H9 (cell line): ENCODE measurements at places on chromosomes 1 and 21. TPM values are rescaled to one million over a fixed set of nuclear protein-coding genes. Genes with fewer than 3 reads are reported as not detected.
A peak's percentile ranks its signal among the peaks of the same experiment; 100 is the strongest.

Gene C1orf232
- total RNA-seq, result not detected in 2 replicates

Gene LCE1A
- not detected in 2 replicates for total RNA-seq

Gene RNF186
- total RNA-seq, result not detected in 2 replicates

Gene ELOVL1
- 20.7 and 21.6 TPM in 2 replicates for total RNA-seq

Gene KMO
- total RNA-seq, result not detected in 2 replicates

Gene MAP3K6
- total RNA-seq, result 7.0 and 7.7 TPM in 2 replicates

Gene TRIM45
- 10.3 and 11.7 TPM in 2 replicates for total RNA-seq

Gene PRAMEF10
- total RNA-seq, result not detected in 2 replicates

Gene ANGPTL3
- total RNA-seq, result not detected in 2 replicates

Gene AADACL4
- total RNA-seq, result not detected in 2 replicates

Gene NMNAT2
- total RNA-seq, result 11.4 and 11.5 TPM in 2 replicates

- DNase-seq, result peak; percentile 16
Observed at GRCh38 chr1:10613340-10613739, 138.6 kb downstream of the PEX14 start.

DNA sequence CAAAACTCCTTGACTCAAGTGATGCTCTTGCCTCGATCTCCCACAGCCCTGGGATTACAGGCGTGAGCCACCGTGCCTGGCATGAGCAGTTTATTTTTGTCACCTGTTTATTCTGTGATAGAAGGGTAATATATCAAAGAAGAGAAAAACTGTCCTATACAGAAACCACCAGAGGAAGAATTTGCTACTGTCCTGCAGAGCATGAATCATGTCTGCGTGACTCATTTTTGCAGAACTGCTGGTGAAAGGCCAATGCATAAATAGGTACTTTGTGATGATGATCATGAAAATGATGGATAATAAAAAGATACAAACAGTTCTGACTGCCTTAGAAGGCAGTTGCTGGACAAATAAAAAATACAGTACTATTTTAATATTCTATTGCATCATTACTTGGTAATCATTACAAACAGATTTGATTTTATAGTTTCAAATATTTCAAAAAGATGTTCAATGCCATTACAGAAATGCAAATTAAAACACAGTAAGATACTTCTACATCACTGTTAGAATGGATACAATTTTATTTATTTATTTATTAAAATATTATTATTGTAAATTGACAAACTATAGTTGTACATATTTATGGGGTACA, 26.5 kb downstream of the RIPPLY3 start:
- no peak for DNase-seq

DNA sequence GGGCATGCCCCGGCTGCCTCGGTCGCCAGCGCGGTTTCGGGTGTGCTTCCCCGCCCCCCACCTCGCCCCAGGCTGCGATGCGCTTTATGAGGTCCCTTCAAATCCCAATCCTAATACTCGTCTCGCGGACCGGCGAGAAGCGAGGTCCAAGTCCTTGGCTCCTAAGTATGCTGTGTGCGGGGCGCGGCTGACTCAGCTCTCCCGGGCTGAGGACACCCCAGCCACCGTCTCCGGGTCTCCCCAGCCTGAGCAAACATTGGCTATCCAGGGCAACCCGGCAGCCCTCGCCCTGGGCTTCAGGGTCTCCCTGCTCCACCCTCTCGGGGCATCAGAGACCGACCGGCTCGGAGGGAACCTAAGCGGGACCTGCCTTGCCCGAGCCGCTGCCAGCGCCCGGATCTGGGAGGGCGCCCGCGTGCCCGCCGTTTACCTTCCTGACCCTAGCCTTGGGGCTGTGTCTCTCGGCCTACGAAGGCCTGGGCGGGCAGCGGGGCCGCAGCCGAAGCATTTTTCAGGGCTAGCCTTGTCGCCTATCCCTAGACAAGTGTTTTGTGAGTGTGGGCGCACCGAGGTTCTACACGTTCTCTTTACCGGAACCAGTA, 1.2 kb downstream of the ITPKB start:
- peak; percentile 58 for DNase-seq

DNA sequence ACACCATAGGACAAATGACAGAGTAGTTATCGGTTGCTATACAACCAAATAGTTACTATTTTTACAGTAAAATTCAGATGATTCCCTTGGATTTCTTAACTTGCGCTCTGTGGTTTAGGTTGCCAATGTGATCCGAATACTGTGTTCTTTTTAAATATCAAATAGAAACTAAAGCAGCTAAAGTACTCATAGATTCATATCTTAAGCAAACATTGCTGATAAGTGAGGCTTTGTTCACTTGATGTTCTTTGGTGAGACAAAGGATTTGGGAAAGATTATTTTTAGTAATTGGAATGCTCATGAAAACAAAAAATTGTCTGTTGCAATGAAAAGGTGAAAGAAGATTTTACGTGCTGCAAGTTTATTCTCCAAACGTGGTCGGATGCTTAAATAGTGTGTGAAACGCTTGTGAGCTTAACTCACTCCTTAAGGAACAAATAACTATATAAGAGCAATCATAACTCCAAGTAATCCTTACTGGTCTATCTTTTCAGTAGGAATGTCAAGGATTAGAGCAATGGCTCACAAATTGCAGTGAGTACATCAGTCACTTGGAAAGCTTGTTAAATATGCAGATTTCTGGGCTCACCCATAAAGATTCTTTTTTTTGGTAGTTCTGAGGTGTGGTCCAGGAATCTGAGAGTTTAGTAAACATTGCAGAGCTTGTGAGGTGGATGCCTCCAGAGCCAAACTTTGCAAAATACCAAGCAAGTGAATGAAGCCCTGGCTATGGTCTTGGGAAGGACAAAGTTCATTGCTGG, 31.8 kb upstream of the PDC start:
- no peak for DNase-seq

DNA sequence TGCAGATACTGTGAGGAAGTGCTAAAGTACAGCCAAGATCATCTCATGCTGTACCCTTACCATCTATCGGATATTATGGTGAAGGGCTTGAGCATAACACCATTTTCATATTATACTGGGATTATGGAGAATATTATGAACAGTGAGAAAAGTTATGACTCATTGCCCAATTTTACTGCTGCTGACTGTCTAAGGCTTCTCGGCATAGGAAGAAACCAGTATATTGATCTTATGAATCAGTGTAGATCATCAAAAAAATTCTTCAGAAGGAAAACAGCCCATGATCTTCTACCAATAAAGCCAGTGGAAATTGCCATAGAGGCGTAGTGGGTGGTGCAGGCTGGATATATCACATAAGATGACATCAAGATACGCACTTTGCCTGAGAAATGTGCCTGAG, 47.7 kb downstream of the PPIAL4G start:
- DNase-seq, result no peak

GRCh38 chr1:227342075-227342829, 24.0 kb upstream of the CDC42BPA start:
- no peak for DNase-seq

DNA sequence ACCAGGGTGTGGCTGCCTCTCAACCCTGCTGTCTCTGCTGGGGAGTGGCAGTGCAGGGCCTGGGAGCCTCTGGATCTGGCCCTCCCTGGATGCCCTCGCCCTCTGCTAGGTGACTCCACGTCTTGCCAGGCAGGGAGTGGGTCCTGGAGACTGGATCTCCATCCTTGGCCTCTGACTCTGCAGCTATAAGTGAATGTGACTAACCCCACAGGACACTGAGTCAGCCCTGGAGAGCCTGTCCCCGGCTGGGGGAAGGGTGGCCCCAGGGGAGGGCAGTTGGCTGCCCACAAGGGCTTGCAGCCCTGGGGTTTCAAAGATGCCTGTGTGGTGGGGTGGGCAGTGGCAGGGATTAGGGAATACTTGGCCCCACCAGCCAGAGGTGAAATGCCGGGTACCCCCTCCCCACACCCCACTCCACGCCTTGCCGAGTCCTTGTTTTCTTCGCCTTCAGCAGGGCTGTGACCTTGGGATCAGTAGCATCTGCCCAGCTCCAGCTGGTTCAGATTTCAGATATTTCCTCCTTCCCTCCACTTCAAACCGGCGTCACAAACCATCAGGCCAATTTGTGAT, 1.9 kb upstream of the MYBPH start:
- no peak for DNase-seq

GRCh38 chr1:150961756-150962155, 12.9 kb downstream of the CERS2 start:
- DNase-seq, result no peak

- DNase-seq, result no peak
Observed at GRCh38 chr1:90204780-90205179, 209.9 kb downstream of the ZNF326 start.

GRCh38 chr1:25247829-25248754, 838 bp upstream of the RSRP1 start:
- no peak for DNase-seq

- DNase-seq, result no peak
Observed at GRCh38 chr21:31475223-31475622, 131.2 kb upstream of the TIAM1 start.

DNA sequence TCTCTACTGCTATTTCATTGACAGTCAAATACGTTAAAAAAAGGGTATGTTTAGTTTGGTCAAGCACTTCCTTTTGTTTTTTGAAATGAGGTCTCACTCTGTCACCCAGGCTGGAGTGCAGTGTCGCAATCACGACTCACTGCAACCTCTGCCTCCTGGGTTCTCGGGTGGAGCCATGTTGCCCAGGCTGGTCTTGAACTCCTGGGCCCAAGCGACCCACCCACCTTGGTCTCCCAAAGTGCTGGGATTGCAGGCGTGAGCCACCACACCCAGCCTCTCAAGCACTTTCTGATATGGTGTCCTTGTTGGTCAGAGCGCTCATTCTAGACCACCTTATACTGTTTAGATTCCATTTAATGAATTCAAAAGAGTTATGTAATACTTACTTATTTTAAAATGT, 20.9 kb upstream of the RHBDL2 start:
- no peak for DNase-seq

- DNase-seq, result no peak
Observed at GRCh38 chr1:238892612-238893011, 493.8 kb upstream of the CHRM3 start.

- no peak for DNase-seq
Observed at GRCh38 chr1:39566441-39567137, 10.0 kb downstream of the PABPC4 start.
